HepG2 (cell line): ENCODE measurements at places on chromosomes 1 and 21.

GRCh38 chr1:235834620-235835019 lies 32.1 kb downstream of the LYST start:
- no peak for DNase-seq

DNA sequence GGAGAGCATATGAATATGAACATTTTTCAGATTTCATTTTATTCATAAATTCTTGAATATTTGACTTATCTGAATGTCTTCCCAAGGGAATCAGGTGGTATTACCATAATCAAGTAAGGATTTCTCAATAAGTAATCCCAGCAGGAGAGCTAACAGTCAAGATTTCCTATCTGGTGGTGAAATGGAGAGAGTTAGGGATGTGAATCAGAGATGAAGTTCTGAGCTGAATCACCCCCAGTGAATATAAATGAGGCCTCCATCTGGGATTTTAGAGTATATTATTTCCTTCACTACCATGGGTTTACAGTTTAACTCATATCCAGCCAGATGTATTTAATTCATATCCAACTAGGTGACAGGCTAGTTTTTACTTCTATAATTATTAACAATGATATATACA lies 61.5 kb upstream of the RGS2 start:
- no peak for DNase-seq

- DNase-seq = no peak
These were observed 37.4 kb upstream of the DIP2A start for GRCh38 chr21:46421191-46421750.

DNA sequence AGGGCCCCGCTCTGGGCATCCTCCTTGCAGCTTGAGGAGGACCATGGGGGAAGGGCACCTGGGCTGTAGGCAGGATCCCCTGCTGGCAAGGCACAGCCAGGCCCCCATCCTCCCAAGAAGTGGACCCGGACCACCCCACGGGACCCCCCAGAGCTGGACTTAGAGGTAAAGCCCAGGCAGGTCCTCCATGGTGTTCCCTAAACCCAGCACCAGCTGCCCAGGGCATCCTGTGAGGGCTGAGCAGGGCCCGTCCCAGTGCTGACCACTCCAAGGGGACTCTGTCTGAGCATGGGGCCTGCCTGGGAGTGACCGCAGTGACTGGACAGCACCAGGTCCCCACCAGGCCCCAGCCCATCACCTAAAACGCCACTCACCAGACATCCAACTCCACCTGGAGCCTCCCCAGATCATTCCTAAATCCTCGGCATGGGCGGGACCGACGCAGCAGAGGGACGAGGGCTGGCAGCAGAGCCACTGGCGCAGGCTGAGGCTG lies 21.3 kb downstream of the COL6A2 start:
- no peak for DNase-seq

DNA sequence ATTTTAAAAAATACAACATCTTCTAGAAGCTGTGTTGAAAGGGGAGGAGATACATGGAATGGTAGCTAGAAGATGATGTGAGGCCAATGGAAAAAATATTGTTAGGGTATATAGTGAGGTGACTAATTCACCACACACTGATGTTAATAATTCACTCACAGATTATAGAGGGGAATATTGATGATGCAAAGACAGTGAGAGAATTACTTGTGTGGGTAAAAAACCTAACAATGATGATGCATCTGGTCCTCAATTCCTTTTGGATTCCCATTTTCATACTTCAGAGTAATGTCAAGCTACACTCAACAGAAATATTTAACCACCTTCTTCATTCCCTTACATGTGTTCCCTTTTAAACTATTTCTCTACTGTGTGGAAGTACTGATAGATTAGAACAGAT lies 169.5 kb upstream of the DPYD start:
- DNase-seq = no peak

DNA sequence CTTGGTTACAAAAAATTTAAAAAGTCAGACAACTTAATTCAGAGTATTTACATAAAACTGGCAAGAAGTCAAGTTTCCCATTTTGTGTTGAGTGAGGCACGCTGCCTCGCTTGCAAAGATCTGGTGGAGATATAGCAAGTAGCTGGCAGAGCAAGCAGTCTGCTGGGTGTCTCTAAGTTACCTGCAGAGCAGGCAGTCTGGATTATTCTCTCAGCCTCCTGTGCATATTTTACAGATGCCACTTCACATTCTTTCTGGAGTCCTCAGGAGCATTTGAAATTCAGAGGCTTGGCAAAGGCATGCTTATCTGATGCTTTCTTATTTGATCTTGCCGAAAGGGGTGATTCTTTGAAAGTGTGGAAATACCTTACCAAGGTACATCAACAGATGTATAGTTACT lies 640.4 kb upstream of the ADGRL4 start:
- no peak for DNase-seq

GRCh38 chr21:27631471-27631870 lies 664.6 kb upstream of the ADAMTS5 start:
- DNase-seq = no peak

GRCh38 chr21:33761441-33762036 lies 119.2 kb downstream of the ITSN1 start:
- peak; percentile 73 for DNase-seq

GRCh38 chr1:204053893-204054292 lies 19.0 kb upstream of the SOX13 start:
- DNase-seq = no peak

GRCh38 chr21:42622284-42622683 lies 31.1 kb upstream of the PDE9A start:
- no peak for DNase-seq

DNA sequence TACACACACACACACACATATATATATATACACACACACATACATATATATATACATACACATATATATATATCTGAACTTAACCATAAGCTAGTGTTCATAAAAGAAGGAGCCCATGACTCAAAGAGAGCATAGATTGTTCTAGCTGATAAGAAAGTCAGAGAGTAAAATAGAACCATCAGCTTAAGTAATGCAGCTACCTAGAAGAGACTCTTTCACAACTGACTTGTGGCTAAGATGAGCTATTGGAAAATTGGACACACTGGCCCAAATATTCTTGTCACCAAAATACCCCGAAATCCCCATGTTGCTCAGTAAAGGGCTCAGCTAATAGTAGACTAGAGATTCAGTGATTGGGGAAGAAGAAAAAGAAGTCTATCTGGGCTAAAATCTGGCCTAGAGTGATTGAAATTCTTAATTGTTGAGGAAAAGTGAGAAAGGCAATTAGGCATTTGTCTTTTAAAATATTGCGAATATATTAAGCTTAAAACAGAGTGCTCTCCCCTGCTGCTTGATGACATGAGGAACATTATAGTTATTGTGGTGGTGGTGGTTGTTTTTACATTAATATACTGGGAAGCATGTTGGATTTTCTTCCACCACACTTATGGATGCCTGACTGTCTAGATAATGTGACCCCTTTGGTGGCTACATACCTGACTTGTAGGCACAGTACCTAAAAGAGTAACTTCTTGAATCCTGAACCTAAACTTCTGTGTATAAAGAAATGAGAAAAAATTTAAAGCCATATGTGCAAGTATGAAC lies 6.3 kb downstream of the SLAMF1 start:
- DNase-seq = no peak

DNA sequence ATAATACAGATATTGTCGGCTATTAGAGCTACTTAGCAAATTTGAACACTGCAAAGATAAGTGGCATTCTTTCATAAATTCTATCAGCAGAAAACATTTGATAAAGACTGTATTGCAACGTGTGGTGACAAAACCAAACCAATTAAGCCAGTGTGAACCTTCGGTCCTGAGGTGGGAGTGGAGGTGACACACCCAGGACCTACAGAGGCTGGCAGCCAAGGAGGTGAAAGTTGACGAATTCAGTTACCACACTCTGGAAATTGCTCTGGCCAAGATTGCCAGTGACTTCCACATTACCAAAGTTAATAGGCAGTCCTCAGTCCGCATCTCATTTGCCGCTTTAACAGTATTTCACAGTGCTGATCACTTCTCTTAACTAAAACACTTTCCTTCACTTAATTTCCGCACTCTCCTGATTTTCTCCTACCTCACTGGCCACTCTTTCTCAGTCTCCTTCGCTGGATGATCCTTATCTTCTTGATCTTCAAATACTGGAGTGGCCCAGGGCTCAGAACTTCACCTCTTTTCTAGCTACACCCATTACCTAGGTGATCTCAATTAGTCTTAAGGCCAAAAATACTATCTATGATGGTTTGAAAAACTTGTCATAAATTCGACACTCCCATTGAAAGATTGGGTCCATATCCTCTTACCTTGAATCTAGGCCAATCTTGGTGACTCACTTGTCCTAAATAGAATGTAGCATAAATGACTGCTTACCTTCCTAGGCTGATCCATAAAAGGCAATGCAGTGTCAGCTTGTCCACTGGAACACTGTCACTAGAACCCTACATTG lies 5.1 kb upstream of the CDC42BPA start:
- DNase-seq = no peak

- DNase-seq = no peak
These were observed 8.3 kb downstream of the PPFIA4 start for GRCh38 chr1:203034422-203035110.

GRCh38 chr21:45225741-45226327 lies 61.9 kb downstream of the POFUT2 start:
- no peak for DNase-seq

GRCh38 chr1:29974316-29974724 lies 738.0 kb downstream of the PTPRU start:
- peak; percentile 4 for DNase-seq

GRCh38 chr21:35172231-35172630 lies 123.1 kb upstream of the RUNX1 start:
- DNase-seq = no peak

DNA sequence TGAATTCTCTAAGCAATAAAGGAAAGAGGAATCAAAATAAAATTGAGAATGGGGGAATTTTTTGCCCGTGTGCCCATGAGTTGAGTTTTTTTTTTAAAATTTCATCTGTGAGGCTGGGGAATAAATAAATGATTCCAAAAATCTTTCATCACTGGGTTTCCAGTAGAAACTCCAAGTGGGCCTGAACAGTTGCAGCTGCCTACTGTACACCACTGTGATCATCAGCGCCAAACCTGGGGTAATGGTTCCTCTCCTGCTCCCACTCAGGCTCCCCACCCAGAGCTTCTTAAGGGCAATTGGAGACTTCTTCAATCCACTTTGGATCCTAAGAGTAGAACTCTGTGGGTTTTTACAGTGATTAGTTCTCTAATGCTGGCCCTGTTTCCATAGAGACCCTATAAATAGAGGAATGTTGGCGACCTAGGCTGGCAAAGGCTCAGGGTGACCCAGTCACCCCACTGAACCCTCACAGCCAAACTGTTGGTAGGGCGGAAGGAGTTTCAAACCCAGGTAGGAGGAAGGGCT lies 9.3 kb downstream of the TMCC2 start:
- DNase-seq = no peak

GRCh38 chr1:117826540-117827078 lies 102.8 kb downstream of the GDAP2 start:
- peak; percentile 25 for DNase-seq

DNA sequence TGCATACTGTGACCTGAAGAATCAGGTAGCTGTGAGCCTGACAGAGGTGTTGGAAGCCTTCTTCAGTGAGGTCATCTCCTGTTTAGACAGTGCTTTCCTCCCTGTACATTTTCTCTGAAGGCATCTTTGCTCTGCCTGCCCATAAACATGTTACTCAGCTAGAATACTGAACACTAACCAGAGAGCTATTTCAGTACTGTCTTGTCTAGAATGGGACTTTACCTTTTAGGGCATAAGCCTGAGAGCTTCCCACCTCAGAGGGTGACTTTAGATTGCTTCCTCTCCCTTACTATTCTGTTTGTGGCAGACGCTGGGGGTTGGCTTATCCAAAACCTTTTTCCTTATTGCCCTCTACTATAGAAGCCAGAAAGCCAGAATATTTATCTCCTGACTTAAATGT lies 23.3 kb upstream of the ZNF326 start:
- DNase-seq = no peak

DNA sequence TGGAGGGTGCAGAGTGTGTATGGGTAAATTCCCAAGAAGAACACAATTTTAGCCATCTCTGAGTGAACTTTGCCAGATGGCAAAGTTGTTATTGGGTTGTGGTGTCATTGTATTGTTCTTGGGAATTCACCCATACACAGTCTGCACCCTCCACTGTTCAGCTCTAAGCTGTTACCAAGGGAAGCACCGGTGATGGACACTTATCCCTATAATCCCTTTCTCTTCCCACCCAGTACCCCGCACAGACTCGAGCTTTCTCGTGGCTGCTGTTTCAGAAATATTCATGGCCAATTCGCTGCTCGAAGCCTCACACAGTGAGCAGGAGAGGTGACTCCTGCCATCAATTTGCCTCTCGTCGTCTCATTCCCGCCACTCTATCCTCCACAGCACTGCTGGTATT lies 95.7 kb upstream of the PALMD start:
- DNase-seq = no peak

DNA sequence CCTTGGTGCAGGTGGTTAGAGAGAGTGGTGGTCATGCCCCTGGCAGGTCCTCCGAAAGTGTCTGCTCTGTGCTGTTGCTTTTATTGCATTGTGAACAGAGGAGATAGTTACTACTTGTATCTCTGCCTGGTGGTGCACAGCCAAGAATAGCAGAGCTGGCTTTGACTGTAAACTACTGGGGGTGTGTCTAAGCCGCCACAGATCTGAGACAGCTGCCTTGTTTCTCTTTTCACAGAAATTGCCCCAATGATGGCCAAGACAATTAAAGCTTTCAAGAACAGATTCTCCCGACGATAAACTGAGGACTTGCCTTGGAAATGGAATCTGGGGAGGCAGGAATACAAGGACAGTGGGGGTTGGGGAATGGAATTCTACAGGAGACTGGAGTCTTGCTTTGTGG lies 16.0 kb downstream of the ELOA start:
- no peak for DNase-seq

- DNase-seq = no peak
These were observed 6.1 kb downstream of the NPL start for GRCh38 chr1:182795563-182796228.

DNA sequence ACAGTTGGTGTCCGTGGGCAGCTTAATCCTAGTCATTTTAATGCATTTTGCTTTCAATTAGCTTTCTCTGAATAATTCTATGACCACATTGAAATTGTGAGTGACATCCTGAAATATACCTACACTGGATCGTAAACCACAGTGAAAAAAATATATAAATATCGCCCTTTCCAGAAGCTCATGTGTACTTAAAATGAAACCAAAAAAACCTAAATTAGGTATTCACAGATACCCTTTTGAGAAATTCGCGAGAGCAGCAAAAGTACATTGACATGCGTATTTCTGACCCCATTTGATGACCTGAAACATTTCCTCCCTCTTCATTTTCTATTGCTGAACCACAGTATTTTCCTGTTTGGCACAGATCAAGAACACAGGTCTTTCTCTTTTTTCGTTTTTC lies 253.8 kb downstream of the LTN1 start:
- DNase-seq = no peak

- DNase-seq = no peak
These were observed 22.9 kb downstream of the SUSD4 start for GRCh38 chr1:223341121-223341520.

DNA sequence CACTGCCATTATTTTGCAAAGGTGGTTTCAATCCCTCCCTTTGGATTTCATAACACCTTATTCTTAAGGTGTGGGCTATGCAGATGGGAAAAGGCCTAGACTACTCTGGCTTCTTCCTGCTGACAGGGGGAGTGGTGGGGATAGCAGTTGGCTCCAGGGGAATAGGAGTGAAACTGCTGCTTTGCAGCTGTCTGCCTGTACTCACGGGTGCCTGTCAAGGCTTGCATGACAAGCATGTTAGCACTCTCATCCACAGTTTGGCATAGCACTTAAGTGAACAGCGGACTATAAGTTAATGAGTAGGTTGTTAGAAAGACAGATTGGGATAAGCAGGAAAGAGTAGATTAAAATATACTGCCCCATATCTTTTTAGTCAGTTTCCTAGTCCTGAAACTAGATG lies 287.5 kb upstream of the DAB1 start:
- DNase-seq = no peak

GRCh38 chr1:42737257-42737656 lies 2.8 kb downstream of the CLDN19 start:
- no peak for DNase-seq
